ENCODE measurements at places on chromosomes 4 and X. TPM values are rescaled to one million over a fixed set of nuclear protein-coding genes. Genes with fewer than 3 reads are reported as not detected.

VCX gene
- total RNA-seq, result not detected

PFKFB1 gene
- total RNA-seq, result not detected

MAGEA2 gene
- not detected for total RNA-seq

GPRASP2 gene
- total RNA-seq, result 3.3 TPM

PITX2 gene
- 0.30 TPM for total RNA-seq

Data from upper lobe of left lung (tissue), 6 donors.